ENCODE measurements at places on chromosomes 7 and 10.

- DNase-seq, result no peak
Measured at GRCh38 chr10:132455441-132455971, 58.5 kb downstream of the PWWP2B start.

GRCh38 chr7:94044806-94045205, 40.7 kb upstream of the BET1 start:
- no peak for DNase-seq

- no peak for DNase-seq
Measured at GRCh38 chr10:124336186-124336585, 82.5 kb downstream of the OAT start.

DNA sequence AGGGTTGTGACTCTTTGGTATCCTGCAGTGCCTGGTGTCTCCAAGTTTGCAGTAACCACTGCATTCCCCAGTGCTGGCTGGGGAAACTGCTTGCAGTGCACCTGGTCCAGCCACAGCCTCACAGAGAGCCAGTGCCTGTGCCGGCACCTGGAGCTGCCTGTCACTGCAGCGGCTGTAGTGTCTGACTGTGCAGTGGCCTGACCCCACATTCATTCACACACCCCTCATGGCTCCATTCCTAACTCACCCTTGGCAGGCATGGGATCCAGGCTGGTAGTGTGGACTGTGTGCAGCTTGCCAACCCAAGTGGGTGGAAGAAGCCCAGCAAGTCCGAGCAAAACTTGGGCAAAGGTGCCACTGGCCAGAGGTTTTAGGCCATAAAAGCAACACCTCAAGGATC, 3.7 kb upstream of the CYP3A43 start:
- DNase-seq, result no peak

- DNase-seq, result no peak
Measured at GRCh38 chr7:75698358-75698757, 40.4 kb downstream of the HIP1 start.

DNA sequence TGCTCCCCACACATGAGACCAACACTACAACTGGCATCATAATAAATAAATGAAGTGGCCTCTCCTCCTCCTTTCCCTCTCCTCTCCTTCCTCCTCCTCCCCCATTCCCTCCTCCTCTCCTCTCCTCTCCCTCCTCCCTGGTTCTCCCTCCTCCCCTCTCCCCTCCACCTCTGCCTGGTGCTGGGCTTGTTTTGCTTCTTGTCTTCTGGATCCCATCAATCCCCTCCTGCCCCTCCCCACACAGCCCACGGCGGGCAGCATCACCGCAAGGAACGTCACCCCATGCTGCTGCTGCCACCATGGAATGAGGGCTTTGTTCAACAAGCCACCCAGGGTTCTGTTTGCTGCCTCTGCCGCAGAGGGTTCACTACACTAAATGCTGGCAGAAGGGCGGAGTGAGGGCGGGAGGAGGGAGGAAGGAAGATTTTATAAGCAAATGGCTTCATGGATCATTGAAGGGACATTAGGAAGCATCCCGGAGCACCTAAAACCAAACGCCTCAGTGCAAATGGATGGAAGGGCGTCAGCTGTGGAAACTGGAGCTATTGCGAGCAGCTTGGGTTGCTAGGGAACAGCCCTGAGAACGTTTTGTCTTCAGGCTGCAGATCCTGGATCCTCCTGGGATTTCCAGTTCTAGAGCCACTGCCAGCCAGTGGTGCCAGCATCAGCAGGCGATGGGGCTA, 379.7 kb upstream of the ZMIZ1 start:
- peak; percentile 76 for DNase-seq

GRCh38 chr10:47247148-47248059, 52.6 kb upstream of the GDF10 start:
- DNase-seq, result peak; percentile 70

GRCh38 chr10:125025341-125025740, 83.4 kb downstream of the ZRANB1 start:
- DNase-seq, result no peak

- no peak for DNase-seq
Measured at GRCh38 chr7:151095828-151096475, 9.7 kb downstream of the AGAP3 start.

- DNase-seq, result no peak
Measured at GRCh38 chr10:42991442-42992098, 85.3 kb upstream of the RET start.

GRCh38 chr10:30743586-30743985, 114.0 kb upstream of the LYZL2 start:
- DNase-seq, result no peak

- no peak for DNase-seq
Measured at GRCh38 chr10:69316313-69317059, 38.2 kb downstream of the HK1 start.

DNA sequence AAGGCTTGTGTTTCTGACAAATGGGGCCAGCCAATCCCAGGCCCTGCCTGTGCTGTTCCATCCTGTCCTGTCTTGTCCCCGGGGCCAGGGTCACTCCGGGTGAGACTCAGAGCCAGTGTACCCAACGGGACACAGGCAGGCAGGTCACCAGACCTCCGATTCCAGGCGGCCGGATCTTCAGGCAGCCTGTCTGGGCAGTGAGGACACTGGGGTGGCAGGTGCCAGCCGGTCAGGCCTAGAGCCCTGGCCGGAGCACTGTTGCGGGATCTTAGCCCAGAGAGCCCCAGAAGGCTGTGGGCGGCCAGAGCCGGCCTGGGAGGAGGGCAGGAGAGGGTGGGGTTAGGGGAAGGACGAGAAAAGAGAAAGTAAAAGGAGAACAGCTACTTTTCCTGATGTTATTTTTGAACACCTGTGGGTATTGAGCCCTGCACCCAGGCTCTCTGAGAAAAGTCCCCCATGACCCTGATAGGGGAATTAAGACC, 134.3 kb upstream of the TNRC18 start:
- DNase-seq, result peak; percentile 65

- no peak for DNase-seq
Measured at GRCh38 chr7:98463837-98464557, 63.1 kb upstream of the BAIAP2L1 start.

Measured in femur (tissue), 1 donor.